ENCODE measurements at places on chromosomes 7 and 10. TPM values are rescaled to one million over a fixed set of nuclear protein-coding genes. Genes with fewer than 3 reads are reported as not detected.

Gene SHTN1
- 0.07 TPM for total RNA-seq

Gene STK32C
- total RNA-seq, result 15.2 TPM

Gene CDK5
- 26.5 TPM for total RNA-seq

- peak; percentile 6 for DNase-seq
These were observed 89.1 kb downstream of the COL28A1 start for GRCh38 chr7:7446616-7447015.

GRCh38 chr10:73923935-73924598, 13.1 kb downstream of the PLAU start:
- no peak for DNase-seq

Gene DOCK1
- 1.5 TPM for total RNA-seq
